ENCODE measurements at places on chromosomes 5 and 9.

GRCh38 chr5:2103940-2104339 lies 221.2 kb upstream of the IRX4 start:
- H3K27ac ChIP-seq, result no peak overlapping the region
- no peaks in the 10 kb centered on the region for H3K27me3 ChIP-seq
- no peaks in the 10 kb centered on the region for H3K36me3 ChIP-seq
- no peak overlapping the region for H3K4me3 ChIP-seq
- DNase-seq, result no peak

DNA sequence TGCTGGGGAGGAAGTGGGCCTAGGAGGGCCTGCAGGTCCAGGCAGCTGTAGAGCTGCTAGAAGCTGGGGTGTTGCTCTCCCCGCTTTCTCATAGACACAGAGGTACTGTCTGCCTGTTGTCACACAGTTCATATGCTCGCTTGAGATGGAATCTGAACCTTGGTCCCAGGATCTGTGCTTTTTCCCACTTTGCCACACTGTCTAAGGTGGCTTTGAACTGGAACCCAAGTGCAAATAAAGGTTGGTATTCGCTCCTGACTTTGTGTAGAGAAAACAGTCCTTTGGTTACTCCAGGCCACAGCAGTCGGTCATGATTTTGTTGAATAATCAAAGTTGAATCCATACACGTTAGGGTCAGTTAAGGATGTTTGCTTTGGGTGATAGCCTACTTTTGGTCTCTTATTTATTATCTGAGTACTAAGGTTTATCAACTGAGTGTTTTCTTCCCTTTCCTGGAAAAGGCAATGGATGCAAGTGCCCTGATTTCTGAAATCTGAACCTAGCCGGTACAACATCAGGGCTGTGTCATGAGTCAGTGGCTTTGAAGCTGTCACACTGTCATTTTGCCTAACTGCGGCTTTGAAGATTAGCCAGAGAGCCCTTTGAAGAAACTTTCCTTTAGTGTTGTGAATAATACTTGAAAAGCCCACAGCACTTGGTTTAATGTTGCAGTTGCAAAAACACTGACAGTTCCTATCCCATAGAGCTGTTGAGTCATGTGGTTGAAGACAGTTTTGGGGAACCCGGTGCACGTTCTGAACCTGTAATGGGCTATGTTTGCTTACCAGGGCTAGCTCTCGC lies 41.3 kb downstream of the HABP4 start:
- peaks cover 66% of the 10 kb centered on the region for H3K36me3 ChIP-seq
- H3K4me1 ChIP-seq, result peaks cover 21% of the 10 kb centered on the region
- H3K27ac ChIP-seq, result no peak overlapping the region
- H3K4me3 ChIP-seq, result no peak overlapping the region
- H3K27me3 ChIP-seq, result no peaks in the 10 kb centered on the region
- no peak for DNase-seq

DNA sequence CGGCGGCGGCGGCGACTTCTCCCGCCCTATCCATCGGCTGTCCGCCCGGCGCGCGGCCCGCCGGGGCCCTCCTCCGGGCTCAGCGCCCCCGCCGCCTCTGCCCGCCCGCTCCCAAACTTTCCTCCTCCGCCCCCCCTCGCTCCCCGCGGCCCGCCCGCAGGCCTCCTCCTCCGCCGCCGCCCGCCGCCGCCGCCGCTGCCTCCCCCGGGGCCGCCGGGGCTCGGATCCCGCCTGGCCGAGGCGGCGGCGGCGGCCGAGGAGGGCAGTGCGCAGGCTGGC lies 460 bp upstream of the PBX3 start:
- H3K27me3 ChIP-seq, result peaks cover 2% of the 10 kb centered on the region
- H3K36me3 ChIP-seq, result no peaks in the 10 kb centered on the region
- H3K4me1 ChIP-seq, result peaks cover 8% of the 10 kb centered on the region
- H3K4me3 ChIP-seq, result peak overlapping the region; percentile 85

DNA sequence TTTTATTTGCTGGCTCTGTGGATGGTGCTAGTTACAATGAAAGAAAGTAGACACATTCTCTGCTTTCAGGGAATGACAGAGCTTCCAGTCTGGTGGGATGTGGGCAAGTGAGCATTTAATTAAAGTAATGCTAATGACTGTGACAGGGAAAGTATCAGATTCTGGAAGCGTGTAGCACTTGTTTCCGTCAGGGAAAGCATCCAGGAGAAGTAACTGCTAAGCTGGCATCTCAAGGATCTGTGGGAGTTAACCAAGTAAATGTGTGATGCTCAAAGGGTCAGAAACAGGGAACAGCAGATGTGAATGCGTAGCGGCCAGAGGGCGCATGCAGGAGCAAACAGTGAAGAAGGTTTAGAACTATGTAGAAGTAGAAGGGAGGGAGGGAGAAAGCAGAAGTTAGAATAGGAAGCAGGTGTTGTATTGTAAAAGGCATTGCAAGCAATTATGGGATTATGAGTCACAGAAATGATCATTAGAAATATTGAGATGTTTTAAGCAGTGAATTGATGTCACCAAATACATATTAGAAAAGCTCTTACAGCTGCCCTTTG lies 12.2 kb downstream of the KLHL9 start:
- no peak for DNase-seq
- no peaks in the 10 kb centered on the region for H3K4me1 ChIP-seq
- no peaks in the 10 kb centered on the region for H3K27me3 ChIP-seq
- no peak overlapping the region for H3K27ac ChIP-seq
- H3K4me3 ChIP-seq, result no peak overlapping the region

GRCh38 chr9:18137815-18138214 lies 336.1 kb upstream of the ADAMTSL1 start:
- DNase-seq, result no peak
- no peaks in the 10 kb centered on the region for H3K4me1 ChIP-seq
- no peak overlapping the region for H3K4me3 ChIP-seq
- no peaks in the 10 kb centered on the region for H3K27me3 ChIP-seq
- no peak overlapping the region for H3K27ac ChIP-seq

DNA sequence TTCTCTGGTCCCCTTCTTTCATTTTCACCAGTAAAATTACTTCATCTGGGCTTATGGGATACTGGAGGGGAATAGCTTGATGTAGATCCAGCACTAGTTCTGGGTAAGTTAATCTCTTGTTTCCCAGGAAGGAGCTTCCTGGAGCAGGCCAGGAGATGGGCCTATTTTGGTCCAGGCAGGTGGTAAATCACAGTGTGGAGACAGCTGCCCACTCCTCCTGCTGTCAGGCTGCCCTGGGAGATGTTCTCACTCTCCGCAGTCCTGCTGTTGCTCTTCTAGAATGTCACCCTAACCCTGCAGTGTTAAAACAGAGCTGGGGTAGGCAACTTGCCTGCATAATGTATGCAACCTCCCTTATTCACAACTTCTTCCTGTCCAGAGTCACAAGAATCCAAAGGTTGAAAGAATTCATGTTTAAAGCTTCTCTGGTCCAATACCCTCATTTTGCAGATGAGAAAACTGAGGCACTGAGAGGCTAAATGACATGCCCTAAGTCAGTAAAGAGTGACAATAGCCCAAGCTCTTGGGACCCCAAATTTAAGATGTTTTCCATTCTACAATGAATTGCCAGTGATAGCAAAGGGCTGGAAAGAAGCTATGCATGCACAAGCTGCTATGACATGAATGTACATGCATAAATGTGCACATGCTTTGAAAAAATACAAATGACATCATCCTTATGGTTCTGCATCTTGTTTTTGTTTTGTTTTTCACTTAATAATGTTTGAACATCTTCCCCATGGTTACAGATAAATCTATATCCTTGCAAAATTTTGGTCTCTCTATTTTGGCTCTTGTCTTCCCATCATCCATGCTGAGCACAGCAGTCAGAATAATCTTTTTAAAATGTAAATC lies 71.8 kb upstream of the ADRA1B start:
- no peaks in the 10 kb centered on the region for H3K27me3 ChIP-seq
- H3K27ac ChIP-seq, result no peak overlapping the region
- no peak for DNase-seq
- H3K36me3 ChIP-seq, result no peaks in the 10 kb centered on the region
- no peak overlapping the region for H3K4me3 ChIP-seq

- no peaks in the 10 kb centered on the region for H3K4me1 ChIP-seq
- no peak overlapping the region for H3K4me3 ChIP-seq
- no peak overlapping the region for H3K27ac ChIP-seq
- H3K27me3 ChIP-seq, result no peaks in the 10 kb centered on the region
- no peaks in the 10 kb centered on the region for H3K36me3 ChIP-seq
- DNase-seq, result no peak
These were observed 512.2 kb upstream of the ZNF462 start for GRCh38 chr9:106350777-106351176.

- no peaks in the 10 kb centered on the region for H3K27me3 ChIP-seq
- H3K36me3 ChIP-seq, result no peaks in the 10 kb centered on the region
- DNase-seq, result no peak
- no peak within 1 kb of the TSS for H3K27ac ChIP-seq
- H3K4me1 ChIP-seq, result no peaks in the 10 kb centered on the region
These were observed at the start of gene S100Z for GRCh38 chr5:76849419-76850291. Gene S100Z (plus strand): TSS chr5:76850014. CDS start chr5:76875360, 25,346 bp downstream.

GRCh38 chr9:106897236-106897635 lies 34.3 kb downstream of the ZNF462 start:
- no peak overlapping the region for H3K27ac ChIP-seq
- H3K36me3 ChIP-seq, result no peaks in the 10 kb centered on the region
- DNase-seq, result no peak
- peaks cover 8% of the 10 kb centered on the region for H3K4me1 ChIP-seq
